ENCODE measurements at places on chromosomes 4 and X.

DNA sequence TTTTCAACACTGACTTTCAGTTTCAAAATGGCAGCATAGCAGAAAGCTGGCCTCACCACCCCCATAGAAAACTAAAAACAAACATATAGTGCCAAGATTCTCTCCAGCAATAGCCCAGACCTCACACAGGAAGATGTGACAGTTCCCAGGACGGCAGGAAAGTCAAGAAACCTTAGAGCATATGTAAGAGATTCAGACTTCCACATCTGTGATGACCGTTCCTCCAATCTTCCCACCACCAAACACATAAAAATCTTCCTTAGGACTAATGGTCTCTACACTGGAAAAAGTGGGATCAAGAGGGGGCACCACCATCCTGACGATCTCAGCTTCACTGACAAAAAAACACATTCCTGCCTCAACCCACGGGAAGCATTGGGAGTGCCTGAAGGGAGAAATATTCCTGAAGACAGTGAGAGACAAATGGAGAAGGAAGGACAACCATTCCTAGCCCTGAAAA lies 134.1 kb upstream of the CPXCR1 start:
- no peak for DNase-seq

- no peak for DNase-seq
These were observed 11.9 kb upstream of the ADD1 start for GRCh38 chr4:2831611-2832308.

DNA sequence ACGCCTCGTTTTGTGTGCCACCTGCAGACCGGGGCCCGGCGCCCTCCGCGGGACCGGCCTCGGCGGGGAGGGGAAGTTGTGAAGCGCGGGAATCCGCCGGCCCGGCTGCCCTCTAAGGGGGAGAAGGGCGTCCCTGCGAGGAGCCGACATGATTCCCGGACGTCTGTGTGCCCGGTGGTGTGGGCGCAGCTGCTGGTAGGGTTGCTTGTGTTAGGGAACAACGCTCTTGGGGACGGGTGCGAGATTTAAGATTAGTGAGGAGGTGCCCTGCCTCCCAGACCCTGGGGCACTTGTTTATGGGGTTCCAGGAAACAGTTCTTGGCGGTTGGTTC lies 627 bp downstream of the CDKN2AIP start:
- no peak for DNase-seq

GRCh38 chrX:77009691-77010090 lies 437.5 kb upstream of the FGF16 start:
- no peak for DNase-seq

All from stimulated activated CD8-positive, alpha-beta memory T cell treated with anti-CD3 and anti-CD28 coated beads, Interleukin-2, amount 100 ng/mL, for 48 hours (primary cell).